B cell (primary cell): ENCODE measurements at places on chromosomes 12 and 14.

GRCh38 chr12:112807452-112807851 is 15.9 kb downstream of the RPH3A start:
- no peak for DNase-seq

GRCh38 chr12:30622509-30622908 is 73.2 kb downstream of the IPO8 start:
- no peak for DNase-seq

DNA sequence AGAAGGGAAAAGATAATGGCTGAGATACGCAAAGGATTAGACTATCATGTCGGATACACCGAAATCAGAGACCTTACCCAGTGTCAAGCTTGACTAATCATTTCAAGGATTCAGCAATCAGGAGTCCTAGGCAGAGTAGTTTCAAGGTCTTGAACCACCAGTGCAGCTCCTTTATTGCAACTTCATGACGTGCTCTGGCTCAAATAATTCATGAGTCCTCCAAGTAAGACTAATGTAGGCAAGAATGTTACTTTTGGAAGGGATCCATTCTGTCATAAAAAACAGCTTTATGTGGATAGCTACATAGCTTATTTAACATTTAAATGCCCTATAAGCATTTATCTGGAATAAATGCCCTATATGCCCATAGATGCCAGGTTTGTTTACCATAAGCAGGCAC is 123.2 kb downstream of the LMO3 start:
- no peak for DNase-seq

GRCh38 chr12:42605685-42606084 is 16.1 kb upstream of the PRICKLE1 start:
- DNase-seq: no peak

- DNase-seq: no peak
Observed at GRCh38 chr12:67804168-67804567, 155.6 kb downstream of the DYRK2 start.

DNA sequence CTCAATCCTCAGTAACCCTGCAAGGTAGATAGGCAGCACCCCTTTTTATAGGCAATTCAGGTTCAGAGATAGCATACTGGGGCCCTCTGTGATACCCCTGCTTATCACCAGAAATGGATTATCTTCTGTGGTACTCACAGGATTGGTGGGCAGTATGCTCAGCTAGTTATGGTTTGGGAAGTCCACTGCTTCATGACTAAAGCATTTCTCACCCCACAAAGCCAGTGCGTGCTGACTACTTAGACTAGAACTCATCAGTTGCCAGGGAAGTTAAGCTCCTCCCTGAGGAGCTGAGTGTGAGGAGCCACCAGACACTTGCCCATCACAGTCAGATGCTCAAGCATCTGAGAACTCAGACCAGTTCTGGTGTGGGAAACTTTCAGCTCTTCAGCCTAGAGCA is 76.3 kb downstream of the SCAF11 start:
- DNase-seq: no peak

GRCh38 chr14:61153914-61154545 is 127.1 kb downstream of the TMEM30B start:
- no peak for DNase-seq

- DNase-seq: peak; percentile 95
Observed at GRCh38 chr14:31207287-31207754, 272 bp downstream of the HECTD1 start.

GRCh38 chr12:42130672-42131402 is 13.8 kb downstream of the GXYLT1 start:
- DNase-seq: no peak

DNA sequence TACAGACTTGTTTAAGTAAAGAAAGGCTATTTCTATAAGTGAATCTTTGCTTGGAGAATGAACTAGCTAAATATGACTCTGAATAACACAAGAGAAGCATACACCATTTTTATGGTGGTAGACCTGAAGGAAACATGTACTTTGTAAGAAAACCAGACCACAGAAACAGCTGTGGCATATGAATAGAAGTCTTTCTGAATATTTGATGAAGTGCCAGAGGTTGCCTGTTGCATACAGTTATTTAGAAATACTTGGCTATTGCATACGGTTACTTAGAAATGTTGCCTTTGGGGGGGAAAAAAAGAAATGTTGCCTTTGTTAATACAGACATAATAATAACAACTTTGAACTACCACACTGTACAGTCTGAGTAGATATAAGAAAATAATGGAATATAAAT is 16.8 kb upstream of the LEMD3 start:
- no peak for DNase-seq

GRCh38 chr12:110821917-110822316 is 24.9 kb upstream of the CCDC63 start:
- DNase-seq: no peak

- DNase-seq: no peak
Observed at GRCh38 chr12:80937391-80938238, at the start of gene LIN7A. Gene LIN7A (minus strand): TSS chr12:80937934. CDS start chr12:80937722, 212 bp downstream.

GRCh38 chr14:45364565-45365156 is 111.7 kb upstream of the MIS18BP1 start:
- no peak for DNase-seq

- DNase-seq: peak; percentile 88
Observed at GRCh38 chr12:92363295-92364146, 217.9 kb upstream of the BTG1 start.

DNA sequence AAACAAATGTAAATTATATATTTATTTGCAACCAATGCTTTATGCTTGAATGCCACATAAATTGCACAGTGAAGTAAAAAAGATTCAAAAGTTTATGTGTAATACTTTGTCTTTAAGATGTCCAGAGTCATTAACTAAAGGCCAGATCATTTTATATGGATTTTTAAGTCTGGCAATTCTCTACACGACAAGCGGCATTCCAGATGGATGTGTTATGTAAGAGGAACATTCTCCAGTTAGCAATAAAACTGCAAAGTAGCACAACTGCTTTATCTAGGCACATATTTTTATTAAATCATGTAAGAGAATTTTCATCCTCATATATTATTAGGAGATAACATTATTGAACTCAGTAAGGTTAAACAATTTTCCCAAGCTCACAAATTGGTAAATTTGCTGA is 1717.7 kb upstream of the SEL1L start:
- DNase-seq: no peak

DNA sequence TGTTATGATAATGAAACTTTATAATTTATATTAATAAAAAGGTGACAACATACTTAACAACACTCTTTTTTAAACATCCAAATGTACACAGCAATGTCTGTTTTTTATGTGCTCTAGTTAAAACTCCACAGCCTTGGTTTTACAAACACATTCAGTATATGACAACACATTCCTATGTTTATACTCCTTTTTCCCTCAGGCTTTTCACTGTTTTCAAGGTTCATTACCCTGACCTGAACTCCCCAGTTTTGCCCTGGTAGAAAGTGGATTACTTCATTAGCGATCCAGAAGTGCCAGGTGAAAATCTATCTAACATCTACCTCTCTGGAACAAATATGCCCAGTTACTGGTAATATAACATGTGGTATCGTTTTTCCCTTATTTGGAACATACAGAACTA is 340.2 kb upstream of the DDHD1 start:
- DNase-seq: no peak

- no peak for DNase-seq
Observed at GRCh38 chr12:46402451-46402850, 29.9 kb upstream of the SLC38A2 start.

DNA sequence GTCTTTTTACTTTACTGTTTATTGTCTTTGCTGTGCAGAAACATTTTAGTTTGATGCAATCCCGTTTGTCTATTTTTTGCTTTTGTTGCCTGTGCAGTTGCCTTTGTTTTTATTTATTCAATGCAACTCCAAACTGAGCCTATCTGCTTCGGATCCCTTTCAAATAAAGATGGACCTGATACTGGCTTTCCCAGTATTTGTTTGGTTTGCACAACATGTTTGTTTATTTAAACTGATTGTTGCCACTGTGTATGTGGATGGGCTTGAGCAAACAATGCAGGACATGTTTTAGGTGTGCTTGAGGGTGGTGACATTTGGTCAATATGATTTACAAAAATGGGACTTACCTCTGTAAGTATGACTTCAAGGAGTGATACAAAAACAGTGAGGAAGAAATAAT is 6.7 kb downstream of the TRHDE start:
- no peak for DNase-seq

DNA sequence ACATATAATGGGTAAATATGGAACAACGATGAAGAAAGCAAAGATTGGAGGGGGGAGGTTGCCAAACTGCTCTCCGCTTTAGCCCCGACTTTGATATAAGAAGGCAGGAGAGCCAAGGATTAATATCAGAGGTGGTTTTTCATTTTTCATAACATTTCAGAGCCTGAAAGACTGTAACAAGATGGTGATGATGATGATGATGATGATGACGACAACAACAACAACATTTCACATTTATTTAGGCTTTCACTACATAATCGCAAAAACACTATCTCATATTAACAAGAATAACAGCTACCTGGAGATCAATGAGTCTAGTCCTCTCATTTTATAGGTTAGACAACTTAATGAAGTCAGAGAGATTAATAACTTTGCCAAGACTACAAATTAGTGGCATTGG is 86.1 kb downstream of the ANKS1B start:
- no peak for DNase-seq

GRCh38 chr12:3436461-3437065 is 54.4 kb upstream of the PRMT8 start:
- DNase-seq: no peak

DNA sequence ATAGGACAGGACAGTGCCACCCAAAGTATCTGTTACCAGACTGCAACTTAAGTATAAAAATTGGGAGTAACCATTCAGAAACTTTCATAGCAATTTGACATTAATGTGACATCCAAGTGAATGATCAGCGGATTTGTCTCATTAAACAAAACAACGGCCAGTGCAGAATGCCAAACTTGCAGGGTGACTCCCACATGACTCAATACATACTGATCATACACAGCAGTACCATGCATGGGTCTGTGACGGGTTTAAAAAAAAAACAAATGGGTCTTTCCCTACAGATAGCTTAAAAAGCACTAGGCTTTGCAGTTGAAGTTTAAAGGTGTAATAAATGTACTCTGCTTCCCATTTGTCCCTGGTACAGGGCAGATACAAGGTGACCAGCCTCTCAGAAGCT is 116.6 kb downstream of the SLC35F4 start:
- DNase-seq: no peak

GRCh38 chr14:92692822-92693226 is 55.6 kb downstream of the LGMN start:
- no peak for DNase-seq
